HTR-8/SVneo (cell line): ENCODE measurements at places on chromosomes 3 and 15.

DNA sequence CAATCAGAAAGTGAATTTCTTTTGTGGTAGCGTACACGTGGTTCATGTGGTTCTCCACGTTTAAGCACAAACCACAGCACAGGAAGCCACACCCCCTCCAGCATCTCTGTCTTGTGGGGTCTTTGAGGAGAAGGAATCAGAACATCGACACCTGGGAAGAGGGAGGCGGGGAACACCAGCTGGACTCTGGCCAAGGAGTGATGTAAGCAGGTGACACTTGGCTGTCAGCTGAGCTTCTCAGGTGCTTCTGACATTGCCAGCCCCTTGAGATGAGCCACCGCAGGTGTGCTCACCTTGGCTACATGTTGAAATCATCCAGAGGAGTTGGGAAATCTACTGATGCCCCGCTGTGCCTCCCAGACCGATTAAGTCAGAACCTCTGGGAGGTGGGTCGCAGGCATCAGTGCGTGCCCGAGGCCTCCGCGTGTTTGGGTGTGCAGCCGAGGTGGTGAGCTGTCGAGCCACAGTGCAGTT is 85.0 kb downstream of the FAM81A start:
- no peak for DNase-seq

DNA sequence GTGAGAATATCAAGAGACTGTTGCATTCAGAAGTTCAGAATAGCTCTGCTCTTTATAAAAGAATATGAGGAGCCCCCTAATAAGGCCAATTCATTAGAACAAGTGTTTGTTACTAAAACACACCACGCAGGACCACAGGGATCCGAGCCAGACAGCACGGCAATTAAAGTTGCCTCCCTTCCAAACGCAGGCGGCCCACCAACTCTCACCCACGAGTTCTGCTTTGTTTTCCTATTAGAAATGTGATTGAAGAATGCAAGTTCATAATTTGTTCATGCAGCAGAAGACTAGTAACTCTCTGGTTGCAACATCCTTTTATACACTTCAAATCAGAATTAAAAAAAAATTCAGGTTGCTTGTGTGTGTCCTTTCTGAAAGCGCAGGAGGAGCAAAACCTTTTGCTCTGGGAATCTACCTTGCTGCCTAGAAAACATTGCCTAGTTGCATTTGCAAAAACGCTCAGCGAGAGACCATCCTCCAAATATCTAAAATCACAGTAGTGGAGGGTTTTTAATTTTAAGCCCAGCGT is 1044.1 kb upstream of the NR2F2 start:
- no peak for DNase-seq

- peak; percentile 27 for DNase-seq
These were observed 812 bp downstream of the P4HTM start for GRCh38 chr3:48990636-48991469.

DNA sequence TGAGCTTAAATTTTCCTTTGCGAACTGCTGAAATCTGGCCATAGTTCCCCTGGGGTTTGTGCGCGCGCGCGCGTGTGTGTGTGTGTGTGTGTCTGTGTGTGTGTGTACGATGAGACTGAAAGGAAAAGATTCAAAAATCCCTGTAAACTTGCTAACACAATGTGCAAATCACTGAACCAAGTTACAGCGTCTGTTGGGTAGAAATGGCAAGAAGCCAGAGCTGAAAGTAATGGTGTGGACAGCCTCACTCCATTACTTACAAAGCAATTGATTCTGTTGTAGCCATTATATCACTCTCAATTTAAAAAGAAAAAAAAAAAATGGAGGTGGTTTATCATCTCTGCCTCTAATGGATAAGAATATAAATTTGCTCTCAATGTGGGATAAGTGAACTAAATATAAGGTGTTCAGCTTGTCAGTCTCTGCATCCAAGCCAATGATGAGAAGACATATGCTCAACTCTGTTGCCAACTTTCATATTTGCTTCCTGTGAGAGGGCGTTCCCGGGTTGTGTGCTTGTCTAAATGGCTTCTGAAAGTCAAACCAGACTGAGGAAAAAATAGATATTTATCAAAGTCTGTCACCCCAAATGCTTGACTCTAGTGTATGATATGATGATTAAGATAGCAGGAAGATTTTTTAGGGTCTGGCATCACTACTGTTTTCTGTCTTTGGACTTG is 422.2 kb downstream of the ZNF385D start:
- DNase-seq = no peak

- DNase-seq = no peak
These were observed 23.9 kb downstream of the ATP1B3 start for GRCh38 chr3:141900343-141900742.

- DNase-seq = no peak
These were observed 48.1 kb upstream of the EPHA3 start for GRCh38 chr3:89059211-89059925.

GRCh38 chr15:58951388-58952007 is 18.0 kb upstream of the SLTM start:
- no peak for DNase-seq
